ENCODE measurements at places on chromosomes 11 and 22.

DNA sequence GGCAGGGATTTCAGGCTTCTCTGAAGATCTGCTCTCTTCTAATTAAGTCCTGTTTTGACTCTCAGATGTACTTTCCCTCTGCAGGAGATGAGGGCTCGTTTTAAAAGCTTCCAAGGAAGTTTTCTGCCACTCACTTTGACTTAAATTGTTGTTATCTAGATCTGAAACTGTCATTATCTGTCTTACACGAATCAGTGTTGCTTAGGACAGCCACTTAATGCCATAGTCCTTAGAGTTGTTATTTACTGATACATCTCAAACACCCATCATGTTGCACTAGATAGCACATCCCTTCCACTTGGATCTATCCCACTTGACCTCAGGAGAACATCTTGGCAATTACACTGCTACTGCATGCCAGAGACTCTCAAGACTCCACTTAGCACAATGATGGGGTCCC lies 86.9 kb upstream of the FAT3 start:
- no peak for DNase-seq

GRCh38 chr22:32801537-32802236 lies at the start of gene TIMP3:
TIMP3 (plus strand) TSS chr22:32801705; CDS start chr22:32802002, 297 bp downstream.
- DNase-seq, result no peak

DNA sequence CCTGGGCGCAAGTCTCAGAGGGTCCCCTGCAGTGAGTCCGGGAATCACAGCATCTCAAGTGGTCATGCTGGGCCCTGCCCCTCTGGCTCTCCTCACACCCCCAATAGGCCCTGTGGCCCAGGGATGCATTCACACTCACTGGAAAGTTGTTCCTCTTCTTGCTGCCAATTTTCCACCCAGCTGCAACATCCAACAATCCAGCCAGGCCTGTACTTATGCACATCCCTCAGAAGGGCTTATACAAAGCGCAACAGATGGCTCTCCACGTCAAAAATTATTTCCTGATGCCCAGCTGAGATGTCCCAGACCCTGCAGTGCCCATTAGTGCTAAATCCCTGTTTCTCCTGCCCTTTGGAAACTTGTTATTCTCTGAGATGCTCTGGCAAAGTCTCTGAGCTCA lies 407.8 kb upstream of the NARS2 start:
- no peak for DNase-seq

DNA sequence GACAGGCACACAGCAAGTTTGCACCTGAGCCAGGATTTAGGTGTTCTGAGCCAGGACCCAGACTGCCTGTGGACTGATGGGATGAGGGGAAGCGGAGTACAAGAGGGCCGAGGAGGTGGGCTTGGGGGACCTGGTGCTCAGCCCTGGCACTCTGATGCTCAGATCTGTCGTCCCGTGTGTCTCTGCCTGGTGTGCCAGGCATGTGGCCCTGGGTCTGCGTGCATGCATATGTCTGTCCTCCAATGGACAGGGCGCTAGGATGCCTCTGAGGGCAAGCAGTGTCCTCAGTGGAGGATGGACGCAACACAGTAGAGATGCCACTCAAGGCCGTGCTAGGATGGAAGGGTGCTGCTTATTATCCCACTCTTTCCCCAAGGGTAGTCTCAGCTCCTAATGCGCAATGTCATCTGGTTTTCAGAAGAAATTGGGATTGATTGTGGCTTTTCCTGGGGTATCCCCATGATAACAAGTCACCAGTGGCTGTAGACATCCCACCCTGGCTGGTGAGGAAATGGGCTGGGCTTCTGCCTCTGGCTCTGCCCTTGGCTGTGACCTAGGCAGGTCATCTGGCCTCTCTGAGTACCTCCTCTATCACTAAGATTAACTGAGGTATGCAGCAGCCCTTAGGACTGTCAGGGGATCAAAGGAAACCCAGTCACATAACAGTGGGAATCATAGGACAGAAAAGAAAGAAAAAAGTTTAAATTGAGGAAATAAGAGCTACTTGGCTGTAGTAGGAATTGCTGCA lies 35.7 kb upstream of the SUSD2 start:
- DNase-seq, result no peak

DNA sequence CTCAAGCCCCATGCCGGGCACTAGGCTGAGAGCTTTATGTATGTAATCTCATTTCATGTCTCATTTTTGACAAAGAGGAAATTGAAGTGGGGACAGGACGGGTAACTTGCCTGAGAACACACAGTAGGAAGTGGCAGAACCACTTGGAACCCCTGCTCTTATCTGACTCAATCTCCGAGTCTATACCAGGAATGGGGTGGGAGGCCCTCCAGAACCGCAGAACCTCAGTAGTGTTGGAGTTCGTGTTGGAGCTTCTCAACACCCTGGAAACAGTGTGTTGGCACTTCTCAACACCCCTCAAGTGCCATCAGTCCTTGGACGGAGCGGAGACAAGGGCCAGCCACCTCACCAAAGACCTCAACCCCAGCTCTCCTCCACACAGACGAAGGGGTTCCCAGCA lies 38.8 kb upstream of the POLA2 start:
- DNase-seq, result no peak

- peak; percentile 36 for DNase-seq
Measured at GRCh38 chr11:117950993-117951961, 22.1 kb upstream of the TMPRSS13 start.

- no peak for DNase-seq
Measured at GRCh38 chr11:33545931-33546330, 154.7 kb downstream of the C11orf91 start.

DNA sequence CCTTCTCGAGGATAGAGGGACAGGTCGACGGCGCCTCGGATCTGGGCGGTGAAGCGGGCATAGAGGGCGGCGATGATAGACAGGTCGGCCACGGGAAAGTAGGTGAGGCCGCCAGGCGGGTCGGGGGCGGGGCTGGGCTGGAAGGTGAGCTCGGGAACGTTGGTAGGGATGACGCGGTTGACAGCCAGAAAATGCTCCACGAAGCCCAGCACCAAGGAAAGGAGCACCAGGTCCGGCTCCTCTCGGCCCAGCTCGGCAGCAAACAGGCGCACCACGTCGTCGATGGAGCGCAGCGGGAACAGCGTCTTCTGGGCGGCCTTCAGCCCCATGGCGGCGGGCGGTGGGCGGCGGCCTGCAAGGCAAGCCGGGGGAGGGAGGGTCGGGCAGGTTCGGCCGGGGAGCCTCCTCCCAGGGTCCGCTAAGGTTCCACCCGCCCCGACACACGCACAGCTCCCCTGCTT lies 540 bp downstream of the MEN1 start:
- no peak for DNase-seq

GRCh38 chr11:43392713-43393112 lies 34.0 kb downstream of the TTC17 start:
- DNase-seq, result no peak

DNA sequence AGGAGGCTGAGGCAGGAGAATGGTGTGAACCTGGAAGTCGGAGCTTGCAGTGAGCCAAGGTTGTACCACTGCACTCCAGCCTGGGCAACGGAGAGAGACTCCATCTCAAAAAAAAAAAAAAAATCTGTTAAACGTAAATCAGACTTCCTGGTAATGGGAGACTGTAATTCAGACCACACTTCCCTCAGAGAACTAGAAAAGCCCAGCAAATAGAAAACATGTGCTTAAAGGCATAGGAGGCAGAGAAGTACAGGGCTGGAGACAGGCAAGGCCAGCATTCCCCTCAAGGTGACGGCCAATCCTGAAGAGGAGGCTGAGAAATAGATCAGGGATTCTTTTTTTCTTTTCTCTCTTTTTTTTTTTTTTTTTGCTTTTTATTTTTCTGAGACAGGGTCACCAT lies 8.2 kb downstream of the GGT5 start:
- DNase-seq, result no peak

GRCh38 chr11:16114978-16115871 lies 241.1 kb downstream of the SOX6 start:
- DNase-seq, result no peak

- DNase-seq, result no peak
Measured at GRCh38 chr22:26615149-26615548, 2.7 kb downstream of the CRYBB1 start.

GRCh38 chr22:21734540-21735199 lies 924 bp downstream of the YPEL1 start:
- no peak for DNase-seq

DNA sequence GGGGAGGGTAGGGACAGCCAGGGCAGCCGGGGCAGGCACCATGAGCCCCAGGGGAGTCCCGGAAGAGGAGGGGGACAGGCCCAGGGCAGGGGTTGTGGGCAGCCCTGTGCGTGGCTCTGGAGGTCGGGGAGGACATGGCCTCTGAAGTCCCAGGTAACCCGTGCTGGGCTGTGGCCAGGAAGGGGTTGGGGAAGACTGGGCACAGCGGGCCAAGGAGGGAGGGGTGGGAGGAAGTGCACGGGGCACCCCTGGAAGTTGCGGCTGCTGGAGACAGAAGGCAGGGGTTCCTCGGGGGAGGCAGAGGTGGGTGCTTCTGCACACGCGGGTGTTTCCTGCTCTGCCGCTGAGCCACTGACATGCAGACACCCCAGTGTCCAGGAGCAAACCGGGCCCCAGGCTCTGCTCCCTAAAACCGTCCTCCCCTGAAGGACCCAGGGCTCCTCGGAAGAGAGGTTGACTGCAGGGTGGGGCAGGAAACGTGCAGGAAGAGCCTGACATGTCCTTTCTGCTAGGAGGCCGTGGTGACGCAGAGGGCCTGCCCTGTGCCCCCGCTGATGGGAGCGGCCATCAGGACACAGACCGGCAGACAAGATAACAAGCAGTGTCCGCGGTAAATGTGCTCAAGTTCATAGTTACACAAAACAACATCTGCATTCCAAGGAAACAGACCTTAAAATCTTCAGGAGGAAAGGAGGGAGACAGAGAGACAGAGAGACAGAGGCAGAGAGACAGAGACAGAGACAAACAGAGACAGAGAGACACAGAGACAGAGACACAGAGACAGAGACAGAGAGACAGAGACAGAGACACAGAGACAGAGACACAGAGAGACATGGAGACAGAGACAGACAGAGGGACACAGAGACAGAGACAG lies 5.7 kb downstream of the TNNI2 start:
- DNase-seq, result peak; percentile 40

- DNase-seq, result no peak
Measured at GRCh38 chr11:66326261-66327111, 9.6 kb upstream of the CD248 start.

- DNase-seq, result no peak
Measured at GRCh38 chr11:14259186-14259784, 99.7 kb downstream of the RRAS2 start.

DNA sequence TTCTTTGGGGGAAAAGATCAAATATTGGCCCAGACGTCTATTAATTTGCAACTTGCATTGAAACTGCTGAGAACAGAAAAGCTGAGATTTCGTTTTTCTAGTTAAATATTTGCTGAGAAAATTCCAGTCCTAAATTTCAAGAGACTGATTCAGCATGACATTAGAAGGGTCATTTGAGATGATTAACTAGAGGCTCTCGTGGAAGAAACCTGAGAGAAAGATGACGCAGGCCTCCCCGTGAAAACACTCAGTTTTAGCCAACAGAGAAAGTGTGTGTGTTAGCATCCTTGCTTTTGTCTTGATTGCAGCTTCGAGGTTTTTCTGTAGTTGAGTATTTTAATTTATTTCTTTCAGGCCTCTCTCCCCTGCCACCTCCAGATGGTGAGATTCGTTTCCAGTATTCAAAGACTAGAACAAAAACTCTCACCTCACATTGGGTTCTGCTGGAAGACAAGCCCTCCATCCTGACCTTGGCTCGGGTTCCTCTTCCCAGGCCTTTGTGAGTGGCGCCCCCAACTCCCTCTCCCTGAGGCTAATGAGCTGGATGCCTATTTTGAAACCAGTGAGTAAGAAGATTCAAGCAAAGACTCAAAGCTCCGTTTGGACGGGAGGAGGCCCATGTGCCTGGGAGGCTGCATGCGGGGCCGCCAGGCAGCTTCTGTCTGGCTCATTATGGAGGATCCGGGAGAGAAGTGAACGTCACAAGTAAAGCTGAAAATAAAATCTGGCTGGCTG lies 52.4 kb downstream of the CELSR1 start:
- no peak for DNase-seq

DNA sequence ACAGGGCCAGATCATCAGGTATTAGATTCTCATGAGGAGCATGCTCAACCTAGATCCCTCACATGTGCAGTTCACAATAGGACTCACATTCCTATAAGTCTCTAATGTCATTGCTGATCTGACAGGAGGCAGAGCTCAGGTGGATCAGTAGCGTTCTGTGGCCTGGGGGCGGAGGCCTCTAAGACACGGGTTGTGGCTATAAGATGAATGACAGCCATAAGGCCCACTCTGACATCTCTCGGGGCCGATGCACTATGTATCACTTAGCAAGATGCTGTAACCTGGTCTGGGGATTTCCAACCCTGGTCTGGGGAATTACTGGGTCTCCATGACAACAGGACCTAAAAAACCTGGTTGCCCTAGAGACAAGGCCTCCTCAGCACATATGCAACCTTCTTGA lies 932.7 kb downstream of the TBC1D22A start:
- no peak for DNase-seq

- DNase-seq, result no peak
Measured at GRCh38 chr11:2178906-2179494, 7.4 kb upstream of the TH start.

GRCh38 chr11:126640186-126640585 lies 284.7 kb downstream of the ST3GAL4 start:
- no peak for DNase-seq

- DNase-seq, result peak; percentile 58
Measured at GRCh38 chr11:45105233-45105983, 41.0 kb upstream of the PRDM11 start.

DNA sequence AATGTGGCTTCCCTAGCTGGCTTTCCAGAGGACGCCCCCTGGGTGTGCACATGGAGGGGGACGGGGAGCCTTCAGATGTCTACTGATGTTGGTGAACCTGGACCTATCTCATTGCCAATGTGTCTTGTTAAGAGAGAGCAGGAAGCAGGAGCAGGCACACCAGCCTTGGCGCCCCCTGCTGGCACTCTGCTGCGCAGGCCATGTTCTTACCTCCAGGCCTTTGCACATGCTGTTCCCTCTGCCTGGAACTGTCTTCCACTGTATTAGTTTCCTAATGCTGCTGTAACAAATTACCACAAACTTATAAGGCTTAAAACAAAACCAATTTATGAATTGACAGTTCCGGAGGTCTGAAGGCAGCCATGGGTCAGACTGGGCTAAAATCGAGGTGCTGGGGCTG lies 23.6 kb upstream of the MN1 start:
- no peak for DNase-seq

- no peak for DNase-seq
Measured at GRCh38 chr11:26704249-26704648, 17.6 kb downstream of the SLC5A12 start.

- DNase-seq, result no peak
Measured at GRCh38 chr11:16326679-16327297, 29.6 kb downstream of the SOX6 start.

- DNase-seq, result no peak
Measured at GRCh38 chr11:10443721-10444235, 11.3 kb upstream of the AMPD3 start.

DNA sequence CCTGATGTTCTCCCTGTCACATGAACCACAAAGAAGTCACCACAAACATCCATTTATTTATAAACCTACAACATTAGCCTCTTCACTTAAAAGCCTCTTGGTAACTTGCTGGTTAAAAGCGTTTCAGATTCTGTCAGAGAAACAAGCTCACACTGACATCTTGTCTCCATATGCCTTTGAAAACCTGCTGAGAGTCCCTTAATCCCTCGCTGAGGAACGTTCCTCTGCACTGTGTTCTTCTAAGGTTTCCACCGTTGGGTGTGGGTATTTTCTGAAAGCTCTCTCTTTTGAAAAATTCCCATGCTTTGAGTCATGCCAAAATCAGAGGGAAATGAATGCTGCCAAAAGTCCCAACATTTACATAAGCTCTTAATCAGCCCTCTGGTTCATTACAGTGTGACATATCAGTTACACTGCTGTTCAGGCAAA lies 149.8 kb downstream of the CCDC34 start:
- DNase-seq, result no peak

- no peak for DNase-seq
Measured at GRCh38 chr22:42961810-42962209, 53.1 kb downstream of the PACSIN2 start.

Measured in activated CD4-positive, alpha-beta T cell treated with anti-CD3 and anti-CD28 coated beads, Interleukin-2, amount 50 U/mL, for 1 hour (primary cell).